Thyroid gland (tissue), 4 donors: ENCODE measurements at places on chromosomes 13 and 19.
A peak's percentile ranks its signal among the peaks of the same experiment; 100 is the strongest.

- peak; percentile 8 for DNase-seq
These were observed 22.0 kb downstream of the BLOC1S3 start for GRCh38 chr19:45200568-45200967.

- no peak for DNase-seq
These were observed 2.4 kb downstream of the LENG9 start for GRCh38 chr19:54461210-54461609.

DNA sequence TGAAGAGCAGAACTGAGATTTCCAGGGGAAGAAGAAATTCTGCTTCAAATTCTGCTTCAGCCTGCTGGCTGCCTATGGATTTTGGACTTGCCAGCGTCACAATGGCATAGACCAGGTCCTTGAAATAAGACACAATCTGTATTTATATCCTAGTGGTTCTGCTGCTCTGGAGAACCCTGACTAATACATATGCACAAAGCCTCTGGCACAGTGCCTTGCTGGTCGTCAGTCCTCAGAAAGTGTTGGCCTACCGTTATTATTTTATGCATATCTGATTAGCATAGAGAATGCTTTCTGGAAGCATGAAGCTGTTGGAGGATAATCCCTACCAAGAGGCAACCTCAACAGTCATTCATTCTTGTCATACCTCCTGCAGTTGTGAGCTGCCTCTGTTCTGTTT, 213.7 kb downstream of the B3GLCT start:
- no peak for DNase-seq

DNA sequence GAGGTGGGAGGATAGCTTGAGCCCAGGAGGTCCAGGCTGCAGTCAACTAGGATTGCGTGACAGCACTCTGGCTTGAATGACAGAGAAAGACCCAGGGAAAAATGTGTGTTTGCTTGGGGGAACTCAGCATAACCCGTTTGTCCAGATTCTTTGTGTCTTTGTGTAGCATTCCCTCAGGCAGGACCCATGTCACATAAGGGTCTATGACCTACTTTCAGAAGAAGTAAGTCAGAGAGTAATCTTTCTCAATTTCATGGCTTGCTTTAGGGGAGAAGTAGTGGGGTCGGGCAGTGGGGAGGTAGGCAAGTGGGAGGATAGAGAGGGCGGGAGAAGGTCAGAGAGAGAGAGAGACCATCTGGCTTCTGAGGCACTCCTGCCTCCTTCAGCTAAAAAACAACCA, 11.9 kb upstream of the PSPC1 start:
- peak; percentile 63 for DNase-seq

DNA sequence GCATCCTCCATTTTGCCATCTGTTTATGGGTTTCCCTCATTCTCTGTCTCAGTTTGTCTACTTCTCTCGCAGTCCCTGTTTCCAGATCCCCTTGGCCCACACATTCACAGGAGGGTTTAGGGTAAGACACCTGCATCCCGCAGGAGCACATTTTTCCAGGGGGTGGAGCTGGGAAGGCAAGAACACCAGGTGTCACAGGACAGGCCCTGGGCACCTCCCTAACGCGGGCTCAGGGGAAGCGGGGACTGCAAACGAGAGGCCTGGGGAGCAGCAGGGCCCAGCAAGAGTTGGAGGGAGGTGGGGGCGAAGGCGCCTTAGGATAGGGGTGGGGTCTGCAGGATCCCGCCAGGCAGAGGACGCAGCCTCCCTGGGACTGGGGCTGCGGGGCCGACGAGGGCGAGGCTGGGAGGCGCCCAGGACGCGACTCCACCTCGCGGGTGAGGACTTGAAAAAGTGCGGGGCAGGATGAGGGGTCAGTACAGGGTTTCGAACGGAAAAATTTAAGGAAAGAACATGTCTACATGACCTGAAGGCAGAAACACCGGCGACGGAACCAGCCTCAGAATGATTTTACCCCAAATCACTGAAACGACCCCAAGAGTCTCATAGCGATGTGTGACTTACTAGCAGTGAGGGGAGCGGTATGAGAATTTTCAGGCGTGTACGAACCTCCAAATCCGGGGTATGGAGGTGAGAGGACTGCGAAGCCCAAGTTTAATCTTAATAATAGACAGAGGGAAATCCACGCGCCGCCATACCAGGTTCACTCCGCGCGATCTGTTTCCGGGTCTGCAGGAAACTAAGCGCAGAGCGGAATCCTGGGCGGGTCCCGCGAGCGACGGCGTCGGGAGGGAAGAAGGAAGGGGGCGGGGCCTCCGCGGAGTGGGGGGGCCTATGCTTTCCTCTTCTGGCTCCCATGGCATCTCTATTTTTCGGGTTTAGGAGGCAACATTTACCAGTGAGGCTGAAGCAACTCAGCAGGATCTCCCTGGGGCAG, 7.1 kb upstream of the ERVV-2 start:
- DNase-seq, result peak; percentile 42

GRCh38 chr19:29587059-29587458, 19.0 kb upstream of the POP4 start:
- DNase-seq, result no peak

DNA sequence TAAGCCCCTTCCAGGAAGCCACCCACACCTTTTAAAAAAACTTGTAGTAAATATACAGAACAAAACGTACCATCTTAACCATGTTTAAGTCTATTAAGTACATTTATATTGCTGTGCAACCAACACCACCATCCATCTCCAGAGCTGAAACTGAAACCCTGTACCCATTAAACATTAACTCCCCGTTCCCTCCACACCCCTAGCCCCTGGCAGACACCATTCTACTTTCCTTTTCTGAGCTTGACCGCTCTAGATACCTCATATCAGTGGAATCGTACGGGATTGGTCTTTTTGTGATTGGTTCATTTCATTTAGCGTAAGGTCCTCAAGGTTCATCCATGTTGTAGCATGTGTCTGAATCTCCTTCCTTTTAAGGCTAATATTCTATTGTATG, 13.0 kb upstream of the SPATA13 start:
- no peak for DNase-seq

- DNase-seq, result no peak
These were observed 34.7 kb downstream of the BRD4 start for GRCh38 chr19:15297416-15298224.

GRCh38 chr13:48624858-48625257, 28.9 kb upstream of the CYSLTR2 start:
- no peak for DNase-seq

DNA sequence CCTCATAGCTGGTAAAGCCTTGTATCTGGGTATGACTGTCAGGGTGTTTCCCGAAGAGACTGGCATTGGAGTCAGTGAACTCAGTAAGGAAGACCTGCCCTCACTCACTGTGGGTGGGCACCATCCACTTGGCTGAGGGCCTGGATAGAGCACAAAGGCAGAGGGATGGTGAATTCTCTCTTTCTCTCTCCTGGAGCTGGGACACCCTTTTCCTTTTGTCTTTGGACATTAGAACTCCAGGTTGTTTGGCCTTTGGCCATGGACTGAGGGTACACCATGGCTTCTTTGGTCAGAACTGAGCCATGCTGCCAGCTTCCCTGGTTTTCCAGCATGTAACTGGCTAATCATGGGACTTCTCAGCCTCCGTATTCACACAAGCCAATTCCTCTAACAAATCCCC, 4.6 kb upstream of the CEACAM1 start:
- no peak for DNase-seq

DNA sequence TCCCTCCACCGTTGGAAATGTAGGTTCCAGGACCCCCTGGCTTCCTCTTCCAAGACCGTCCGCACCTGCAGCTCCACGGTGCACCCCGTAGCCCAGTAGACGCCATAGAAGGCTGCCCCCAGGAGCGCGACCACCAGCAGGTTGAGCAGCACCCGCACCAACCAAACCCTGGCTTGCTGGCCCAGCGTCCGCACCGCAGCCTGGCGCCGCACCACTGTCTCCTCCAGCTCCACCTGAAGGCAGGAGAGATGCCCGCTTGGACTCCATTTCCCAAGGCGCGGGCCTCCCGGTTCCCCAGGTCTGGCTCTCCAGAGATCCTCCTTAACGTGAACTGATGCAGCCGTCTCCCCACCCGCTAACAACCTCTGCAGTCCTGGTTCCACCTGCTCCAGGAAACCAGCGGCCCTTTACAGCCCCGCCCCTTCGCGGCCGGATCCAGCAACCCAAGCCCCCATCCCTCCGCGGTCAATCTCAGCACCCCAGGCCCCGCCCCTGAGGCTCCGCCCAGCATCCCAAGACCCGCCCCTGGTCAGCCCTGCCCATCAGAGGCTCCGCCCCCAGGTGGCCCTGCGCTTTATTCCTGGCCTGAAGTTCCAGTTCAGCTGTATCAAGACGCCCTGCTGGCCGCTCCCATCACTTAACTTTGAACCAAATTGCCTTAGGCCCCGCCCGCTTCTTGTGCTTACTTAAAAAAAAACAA, 5.0 kb upstream of the LENG1 start:
- peak; percentile 44 for DNase-seq

GRCh38 chr13:51801631-51802099, 2.3 kb downstream of the DHRS12 start:
- DNase-seq, result peak; percentile 91

DNA sequence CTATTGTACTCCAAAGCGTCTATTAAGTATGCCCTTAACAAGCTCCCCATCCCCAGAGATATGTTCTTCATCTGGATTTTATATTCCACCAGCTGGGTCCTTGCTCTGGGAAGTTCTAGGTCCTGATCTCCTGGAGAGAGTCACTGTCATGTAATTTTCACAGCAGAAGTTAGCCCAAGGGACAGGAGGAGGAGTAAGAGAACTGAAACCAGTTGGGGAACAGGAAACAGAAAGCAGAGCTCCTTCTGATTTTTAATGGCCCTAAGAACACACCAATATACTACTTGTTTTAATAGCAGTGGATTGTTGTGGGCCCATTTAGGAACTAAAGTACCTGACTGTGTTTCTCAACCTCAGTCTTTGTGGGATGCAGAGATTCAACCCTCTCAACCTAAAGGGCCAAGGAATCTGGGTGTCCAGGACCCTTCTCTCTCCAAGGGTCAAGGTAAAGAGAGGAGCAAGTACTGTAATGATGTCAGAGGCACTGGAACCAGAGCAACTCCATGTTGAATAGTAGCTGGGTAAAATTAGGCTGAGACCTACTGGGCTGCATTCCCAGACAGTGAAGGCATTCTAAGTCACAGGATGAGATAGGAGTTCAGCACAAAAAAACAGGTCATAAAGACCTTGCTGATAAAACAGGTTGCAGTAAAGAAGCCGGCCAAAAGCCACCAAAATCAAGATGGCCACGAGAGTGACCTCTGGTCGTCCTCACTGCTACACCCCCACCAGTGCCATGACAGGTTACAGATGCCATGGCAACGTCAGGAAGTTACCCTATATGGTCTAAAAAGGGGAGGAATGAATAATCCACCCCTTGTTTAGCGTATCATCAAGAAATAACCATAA, 8.1 kb upstream of the FPR3 start:
- no peak for DNase-seq

DNA sequence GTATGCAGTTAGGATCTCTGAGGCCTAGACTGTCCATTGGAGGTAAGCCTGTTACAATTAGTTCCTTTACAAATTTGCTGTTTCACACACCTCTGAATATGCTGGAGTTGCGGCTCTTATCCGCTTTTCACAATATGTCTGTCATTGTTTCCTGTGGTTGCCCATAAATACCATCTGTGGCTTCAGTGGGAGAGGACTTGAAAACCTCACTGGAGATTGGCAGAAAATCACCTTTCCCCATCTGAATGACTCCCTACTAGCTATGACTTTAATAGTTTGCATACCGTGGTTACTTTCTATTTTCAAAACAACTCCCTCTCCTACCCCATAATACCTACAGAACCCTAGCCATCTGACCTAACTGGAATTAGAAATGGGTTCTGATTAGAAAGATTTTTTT, 454.3 kb downstream of the PCDH17 start:
- DNase-seq, result no peak

DNA sequence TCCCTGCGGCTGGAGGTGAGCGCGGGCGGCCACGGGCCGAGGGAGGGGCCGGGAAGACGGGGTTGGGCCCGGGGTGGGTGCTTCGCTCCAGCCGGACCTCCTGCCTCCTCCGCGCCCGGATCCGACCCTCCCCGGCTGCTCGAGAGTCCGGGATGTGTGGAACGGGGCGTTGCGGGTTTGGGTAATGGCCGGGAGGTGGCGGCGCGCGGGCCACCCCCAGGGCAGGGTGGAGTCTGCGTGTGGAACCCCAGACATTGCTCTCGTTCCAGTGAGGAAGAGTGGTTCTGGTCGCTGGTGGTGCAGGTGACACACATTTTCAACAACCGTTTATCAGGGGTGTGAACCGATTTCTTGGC, 38.8 kb downstream of the ARHGEF7 start:
- peak; percentile 43 for DNase-seq

DNA sequence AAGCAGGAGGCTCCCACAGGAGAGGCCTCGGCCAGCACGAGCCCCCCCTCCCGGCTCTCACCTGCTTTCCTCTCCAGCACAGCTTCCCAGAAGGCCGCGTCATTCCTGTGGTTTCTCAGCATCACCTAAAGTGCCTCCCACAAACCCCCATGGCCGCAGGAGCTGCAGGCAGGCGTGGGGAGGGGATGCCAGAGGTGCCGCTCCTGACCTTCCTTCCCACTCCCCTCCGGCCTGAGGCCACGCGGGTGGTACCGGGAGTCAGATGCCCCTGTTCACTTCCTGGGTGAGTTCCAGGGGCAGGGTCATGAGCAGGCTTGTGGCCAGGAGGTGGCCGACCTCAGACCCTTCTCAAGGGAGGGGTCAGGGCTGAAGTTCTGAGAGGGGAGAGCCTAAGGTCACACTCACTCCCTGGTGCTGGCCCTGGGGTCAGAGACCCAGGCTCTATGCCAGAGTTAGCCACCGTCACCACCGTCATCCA, 14.4 kb upstream of the NPAS1 start:
- no peak for DNase-seq

- no peak for DNase-seq
These were observed 34.9 kb upstream of the MLNR start for GRCh38 chr13:49185264-49185663.

DNA sequence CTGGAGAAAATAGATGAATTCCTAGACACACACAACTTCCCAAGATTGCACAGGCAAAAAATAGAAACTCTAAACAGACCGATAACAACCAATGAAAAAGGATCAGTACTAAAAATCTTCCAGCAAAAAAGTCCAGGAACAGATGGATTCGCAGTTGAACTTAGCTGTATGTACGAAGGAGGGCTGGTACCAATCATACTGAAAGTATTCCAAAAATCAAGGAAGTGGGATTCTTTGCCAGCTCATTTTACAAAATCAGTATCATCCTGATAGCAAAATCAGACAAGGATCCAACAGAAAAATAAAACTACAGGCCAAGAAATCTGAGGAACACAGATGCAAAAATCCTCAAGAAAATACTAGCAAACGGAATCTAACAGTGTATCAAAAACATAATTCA, 6.5 kb upstream of the LILRB2 start:
- no peak for DNase-seq

DNA sequence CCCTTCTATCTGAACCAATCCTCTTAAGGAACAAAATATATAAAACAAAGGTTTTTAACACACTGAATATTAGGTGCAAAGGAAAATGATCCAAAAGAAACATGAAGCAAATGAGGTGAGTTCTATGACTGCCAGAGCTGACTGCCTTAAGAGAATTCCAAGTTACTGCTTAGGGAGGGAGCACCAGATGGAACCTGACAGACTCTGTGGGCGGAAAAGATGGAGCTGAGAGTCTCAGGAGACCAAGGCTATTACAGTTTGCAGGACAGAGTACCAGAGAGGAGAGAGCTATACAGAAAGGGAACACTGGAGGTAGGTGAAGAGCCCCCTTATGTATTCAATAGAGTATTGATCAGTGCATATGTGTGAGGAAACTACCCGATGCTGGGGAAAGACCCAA, 87.2 kb downstream of the B3GLCT start:
- DNase-seq, result no peak
